Left renal cortex interstitium (tissue), 4 donors: ENCODE measurements at places on chromosomes 2 and 18.

GRCh38 chr2:145688156-145688555, 1168.2 kb upstream of the ZEB2 start:
- DNase-seq, result no peak

- DNase-seq, result no peak
Observed at GRCh38 chr2:63268946-63269345, 218.3 kb downstream of the OTX1 start.

DNA sequence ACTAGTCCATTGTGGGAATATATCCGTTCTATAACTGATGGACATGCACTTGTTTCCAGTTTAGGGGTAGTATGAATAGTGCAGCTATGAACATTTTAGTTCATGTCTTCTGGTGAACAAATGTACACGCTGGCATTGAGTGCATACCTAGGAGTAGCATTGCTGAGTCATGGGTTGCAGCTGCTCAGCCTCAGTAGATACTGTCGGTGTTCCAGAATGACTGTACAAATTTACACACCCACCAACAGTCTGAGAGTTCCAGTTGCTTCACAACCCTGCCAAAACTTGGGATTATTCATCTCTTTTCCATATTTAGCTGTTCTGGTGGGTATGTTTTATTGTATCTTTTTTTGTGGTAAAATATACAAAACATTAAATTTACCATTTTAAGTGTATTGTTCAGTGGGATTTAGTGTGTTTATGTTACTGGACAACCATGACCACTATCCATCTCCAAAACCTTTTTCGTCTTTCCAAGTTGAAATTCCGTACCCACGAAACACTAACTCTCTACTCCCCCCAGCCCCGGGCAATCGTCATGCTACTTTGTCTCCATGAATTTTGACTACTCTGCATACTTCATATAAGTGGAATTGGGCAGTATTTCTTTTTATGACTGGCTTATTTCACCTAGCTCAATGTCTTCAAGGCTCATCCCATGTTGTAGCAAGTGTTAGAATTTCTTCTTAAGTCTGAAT, 281.0 kb downstream of the PRKCE start:
- no peak for DNase-seq

GRCh38 chr2:37663390-37663789, 8.1 kb downstream of the CDC42EP3 start:
- no peak for DNase-seq

DNA sequence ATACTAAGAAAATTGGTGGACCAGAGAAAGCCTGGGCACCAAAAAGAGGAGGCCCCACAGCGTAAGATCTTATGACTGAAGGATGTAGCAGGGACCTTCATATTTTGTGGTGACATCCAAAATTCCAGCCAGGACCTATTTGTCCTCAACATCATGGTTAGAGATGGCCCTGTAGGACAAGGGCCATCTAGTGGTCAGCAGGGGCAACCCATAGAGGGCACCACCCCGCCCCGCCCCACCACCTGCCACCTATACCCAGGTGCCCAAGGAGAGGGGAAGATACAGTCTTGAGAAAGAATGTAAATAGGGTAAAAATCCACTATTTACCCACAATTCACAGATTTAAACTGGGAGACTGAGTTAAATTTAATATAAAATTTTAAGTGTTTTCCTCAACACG, 59.6 kb upstream of the TMEM163 start:
- no peak for DNase-seq

DNA sequence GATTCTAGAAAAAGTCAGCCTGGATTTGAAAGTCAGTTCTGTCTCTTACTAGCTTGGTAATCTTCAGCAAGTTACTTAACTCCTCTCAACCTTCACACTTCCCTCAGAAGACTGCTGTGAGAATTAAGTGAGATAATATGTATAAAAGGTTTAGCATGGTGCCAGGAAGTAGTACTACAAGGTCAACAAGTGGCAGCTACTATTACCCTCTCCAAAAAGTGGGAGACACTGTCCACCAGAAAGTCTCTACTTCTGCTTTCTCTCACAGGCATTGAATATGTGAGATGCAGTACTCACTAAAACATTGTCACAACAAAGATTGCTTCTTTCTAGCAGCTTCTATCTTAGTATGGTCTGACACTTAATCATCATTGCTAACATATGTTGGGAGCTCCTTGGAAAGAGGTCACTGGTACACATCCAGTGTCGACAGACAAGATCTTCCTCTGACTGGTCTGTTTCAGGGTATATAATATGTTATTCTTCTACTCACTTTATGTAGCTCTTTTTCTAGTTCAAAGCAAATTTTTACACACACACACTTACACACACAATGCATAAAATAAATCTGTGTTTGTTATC, 47.9 kb downstream of the DOCK10 start:
- no peak for DNase-seq

- no peak for DNase-seq
Observed at GRCh38 chr2:59250307-59250677, 1009.2 kb upstream of the FANCL start.

DNA sequence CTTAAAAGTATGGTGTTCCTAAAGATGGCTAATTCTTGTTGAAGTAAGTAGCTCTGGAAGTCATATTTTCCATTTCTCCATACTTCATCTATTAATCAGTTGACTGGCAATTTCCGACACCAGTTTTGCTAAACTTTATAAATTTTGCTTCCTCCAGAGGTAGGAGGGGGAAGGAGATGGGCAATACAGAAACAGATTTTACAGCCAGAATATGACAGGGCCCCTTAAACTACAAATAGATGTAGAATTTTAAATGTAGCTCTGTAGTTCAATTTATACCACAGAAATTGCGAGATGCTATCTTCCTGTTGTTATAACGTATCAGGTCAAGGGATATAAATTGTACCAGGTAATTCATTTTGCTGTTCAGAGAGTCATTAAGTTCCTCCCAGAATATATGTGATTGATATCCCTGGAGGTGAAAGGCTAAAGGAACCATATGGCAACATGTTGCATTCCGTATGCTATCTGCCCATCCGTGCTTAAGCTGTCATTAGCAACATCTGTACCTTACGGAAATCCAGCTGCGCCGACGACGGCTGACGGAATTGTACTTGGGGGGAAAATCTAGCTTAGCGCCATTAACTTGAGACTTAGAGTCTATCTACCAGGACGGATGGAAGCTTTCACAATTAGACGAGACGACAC, 8.4 kb upstream of the NR4A2 start:
- DNase-seq, result no peak

DNA sequence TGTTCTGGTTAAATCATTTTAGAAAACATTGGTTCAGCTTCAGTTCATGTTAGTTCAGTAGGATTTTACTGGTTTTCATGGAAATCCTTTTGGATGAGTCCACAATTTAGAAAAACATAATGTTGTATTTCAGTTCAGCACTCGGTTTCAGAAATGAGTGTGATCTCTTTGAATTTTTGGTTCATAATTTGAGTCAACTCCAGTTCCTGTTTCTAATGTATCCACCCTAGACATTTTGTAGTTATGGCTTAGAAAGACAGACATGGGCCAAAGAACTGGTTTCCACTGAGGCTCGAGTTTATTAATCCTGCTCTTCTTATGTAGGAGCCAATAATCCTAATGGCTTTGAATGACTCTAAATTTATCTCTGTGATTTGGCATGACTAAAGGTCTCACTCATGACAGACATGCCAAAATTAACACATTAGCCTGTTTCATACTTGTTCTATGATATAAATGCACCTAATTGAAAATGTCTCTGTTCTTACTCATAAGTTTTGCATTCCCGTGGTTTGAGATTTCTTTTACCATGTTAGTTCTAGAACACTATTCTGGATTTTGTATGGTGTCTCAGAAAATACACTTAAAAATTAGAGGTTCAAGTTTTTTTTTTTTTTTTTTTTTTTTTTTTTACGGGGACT, 82.3 kb upstream of the SPRED2 start:
- DNase-seq, result no peak

- DNase-seq, result no peak
Observed at GRCh38 chr2:189639007-189639609, 22.2 kb upstream of the ASNSD1 start.

- no peak for DNase-seq
Observed at GRCh38 chr2:240290432-240291336, 144.8 kb upstream of the GPC1 start.

GRCh38 chr2:54403512-54404238, 52.5 kb upstream of the SPTBN1 start:
- DNase-seq, result no peak

GRCh38 chr2:129876541-129876940, 102.9 kb upstream of the RAB6C start:
- no peak for DNase-seq

GRCh38 chr2:128452024-128452411, 133.3 kb upstream of the HS6ST1 start:
- DNase-seq, result no peak
